ENCODE measurements at places on chromosomes 1 and 21.

DNA sequence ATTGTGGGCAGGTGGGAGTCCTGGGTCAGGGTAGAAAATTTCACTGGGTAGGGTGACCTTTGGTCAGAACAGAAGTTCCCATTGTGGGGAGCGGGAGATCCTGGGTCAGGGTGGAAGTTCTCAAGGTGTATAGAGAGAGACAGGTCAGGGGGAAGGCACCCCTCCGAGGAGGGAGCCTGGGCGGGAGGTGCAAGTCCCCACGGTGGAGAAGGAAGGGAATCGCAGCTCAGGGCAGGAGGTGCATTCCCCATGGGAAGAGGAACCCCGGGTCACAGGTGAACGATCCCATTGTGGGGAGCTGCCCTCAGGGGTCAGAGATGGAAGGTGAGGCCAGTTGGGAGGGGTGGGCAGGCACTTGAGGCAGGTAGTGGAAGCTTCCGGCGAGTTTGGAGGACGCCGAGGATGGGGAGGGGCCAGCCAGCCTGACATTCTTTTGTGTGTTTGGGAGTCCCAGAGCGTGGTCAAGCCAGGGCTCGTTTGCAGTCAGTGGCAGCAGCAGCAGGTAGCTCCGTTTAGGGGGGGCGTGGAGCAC is 637 bp downstream of the LYPLA2 start:
- no peak for DNase-seq

- no peak for DNase-seq
Measured at GRCh38 chr1:221166559-221167318, 287.5 kb downstream of the HLX start.

DNA sequence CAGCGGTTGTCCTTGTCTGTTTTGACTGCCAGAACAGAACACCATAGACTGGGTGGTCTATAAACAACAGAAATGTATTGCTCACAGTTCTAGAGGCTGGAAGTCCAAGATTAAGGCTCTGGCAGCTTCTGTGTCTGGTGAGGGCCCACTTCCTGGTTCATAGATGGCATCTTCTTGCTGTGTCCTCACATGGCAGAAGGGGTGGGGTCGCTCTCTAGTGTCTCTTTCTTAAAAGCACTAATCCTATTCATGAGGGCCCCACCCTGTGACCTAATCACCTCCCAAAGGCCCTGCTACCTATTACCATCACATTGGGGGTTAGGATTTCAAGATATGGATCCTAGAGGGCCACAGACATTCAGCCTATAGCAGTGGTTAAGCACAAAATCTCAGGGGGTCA is 304.4 kb downstream of the NFIA start:
- DNase-seq: no peak

GRCh38 chr1:219278288-219278687 is 104.6 kb downstream of the LYPLAL1 start:
- no peak for DNase-seq

GRCh38 chr1:1889847-1890505 is 911 bp downstream of the GNB1 start:
- DNase-seq: peak; percentile 65

GRCh38 chr1:111988743-111989453 is 570 bp downstream of the KCND3 start:
- no peak for DNase-seq

DNA sequence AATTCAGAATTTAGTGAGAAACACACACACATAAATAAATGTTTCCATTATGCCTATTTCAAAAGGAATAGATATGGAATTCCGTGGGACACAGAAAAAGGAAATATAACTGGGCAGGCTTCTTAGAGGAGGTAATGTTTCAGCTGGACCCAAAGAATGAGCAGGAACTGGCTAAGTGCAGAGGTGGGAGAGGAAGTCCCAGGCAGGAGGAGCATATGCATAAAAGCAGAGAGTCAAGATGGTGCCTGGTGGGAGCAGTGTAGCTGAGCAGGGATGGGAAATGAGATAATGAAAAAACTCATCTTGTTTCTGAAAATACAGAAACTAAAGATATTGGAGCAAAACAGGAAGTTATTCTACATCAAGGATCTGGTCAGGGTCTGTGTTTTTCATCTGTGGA is 115.2 kb upstream of the MAGI3 start:
- DNase-seq: no peak

- DNase-seq: no peak
Measured at GRCh38 chr1:9258629-9259028, 24.1 kb downstream of the H6PD start.
